Fibroblast of gingiva (primary cell): ENCODE measurements at places on chromosomes 6 and 20.

DNA sequence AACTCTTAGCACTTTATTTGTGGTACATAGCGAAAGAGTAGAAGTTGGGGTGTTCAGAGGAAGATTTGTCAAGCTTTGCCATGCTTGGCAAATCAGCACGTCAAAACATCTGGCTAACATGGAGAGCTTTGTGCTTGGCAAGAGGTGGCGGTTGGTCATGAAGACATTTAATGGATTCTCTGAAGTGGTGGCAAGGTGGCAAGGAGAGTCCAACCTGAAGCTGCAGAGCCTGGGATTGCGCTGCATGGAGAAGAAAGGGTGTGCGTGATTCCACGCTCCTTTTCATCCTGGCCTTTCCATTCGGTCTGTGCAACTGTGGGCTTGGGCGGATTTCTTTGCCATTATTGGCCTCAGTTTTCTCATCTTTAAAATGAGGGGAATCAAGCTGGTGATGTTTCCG, 3.1 kb downstream of the PYGB start:
- no peak for DNase-seq

- no peak for DNase-seq
These were observed 60.0 kb upstream of the ZNF831 start for GRCh38 chr20:59103573-59103972.

DNA sequence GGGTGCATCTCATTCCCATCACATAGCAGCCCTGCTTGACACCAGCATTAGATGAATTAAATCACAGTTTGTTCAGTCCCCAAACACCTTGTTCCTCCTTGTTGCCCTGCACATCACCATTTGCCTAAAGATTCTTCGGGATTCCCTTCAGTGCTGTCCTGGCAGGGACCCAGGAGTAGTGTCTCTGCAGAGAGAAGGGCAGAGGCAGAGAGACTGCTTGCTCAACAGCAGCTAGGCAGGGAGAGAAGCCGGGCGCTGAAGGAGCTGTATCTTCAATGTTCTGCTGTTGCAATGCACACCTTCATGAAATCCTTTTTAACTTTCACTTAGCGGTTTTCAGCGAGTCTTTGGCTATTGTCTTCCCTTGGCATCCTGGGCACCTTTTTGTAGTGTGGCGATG, 362.9 kb downstream of the FARS2 start:
- DNase-seq = no peak

DNA sequence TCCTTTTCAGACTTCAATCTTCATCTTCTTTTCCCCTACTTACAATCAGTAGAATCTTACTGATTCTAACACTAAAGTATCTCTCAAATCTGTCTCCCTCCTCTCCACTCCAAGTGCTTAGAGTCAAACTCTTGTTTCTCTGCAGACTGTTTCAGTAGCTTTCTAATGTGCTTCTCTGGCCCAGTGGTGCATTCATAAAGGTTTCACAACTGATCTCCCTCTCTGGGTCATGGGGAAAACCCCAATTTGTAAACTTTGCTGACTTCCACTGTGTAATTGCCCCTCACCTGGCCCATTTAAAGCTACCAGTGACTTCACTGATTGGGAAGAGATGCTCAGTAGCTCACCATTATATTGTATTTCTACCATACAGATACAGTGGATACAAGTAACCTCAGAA, 183.6 kb downstream of the FAXC start:
- DNase-seq = no peak

DNA sequence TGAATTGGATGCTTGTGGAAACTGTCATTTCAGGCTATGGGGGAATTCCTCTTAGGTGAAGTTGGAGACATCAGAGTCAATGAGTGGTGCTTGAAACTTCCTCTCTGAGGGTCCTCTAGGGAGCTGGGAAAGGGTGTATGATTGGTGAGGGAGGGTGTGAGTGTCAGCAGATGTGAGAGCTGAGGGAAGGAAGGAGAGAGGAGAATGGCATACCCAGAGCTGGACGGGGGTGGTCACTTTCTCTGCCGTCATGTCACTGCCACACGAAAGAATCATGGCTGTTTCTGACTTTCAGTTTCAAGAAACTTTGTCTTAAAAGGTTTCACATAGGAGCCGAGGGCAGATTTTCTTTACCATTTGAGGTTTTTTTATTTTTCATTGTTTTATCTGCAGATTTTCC, 50.3 kb downstream of the DEK start:
- no peak for DNase-seq

GRCh38 chr6:85429346-85429745, 20.5 kb upstream of the NT5E start:
- DNase-seq = peak; percentile 85

DNA sequence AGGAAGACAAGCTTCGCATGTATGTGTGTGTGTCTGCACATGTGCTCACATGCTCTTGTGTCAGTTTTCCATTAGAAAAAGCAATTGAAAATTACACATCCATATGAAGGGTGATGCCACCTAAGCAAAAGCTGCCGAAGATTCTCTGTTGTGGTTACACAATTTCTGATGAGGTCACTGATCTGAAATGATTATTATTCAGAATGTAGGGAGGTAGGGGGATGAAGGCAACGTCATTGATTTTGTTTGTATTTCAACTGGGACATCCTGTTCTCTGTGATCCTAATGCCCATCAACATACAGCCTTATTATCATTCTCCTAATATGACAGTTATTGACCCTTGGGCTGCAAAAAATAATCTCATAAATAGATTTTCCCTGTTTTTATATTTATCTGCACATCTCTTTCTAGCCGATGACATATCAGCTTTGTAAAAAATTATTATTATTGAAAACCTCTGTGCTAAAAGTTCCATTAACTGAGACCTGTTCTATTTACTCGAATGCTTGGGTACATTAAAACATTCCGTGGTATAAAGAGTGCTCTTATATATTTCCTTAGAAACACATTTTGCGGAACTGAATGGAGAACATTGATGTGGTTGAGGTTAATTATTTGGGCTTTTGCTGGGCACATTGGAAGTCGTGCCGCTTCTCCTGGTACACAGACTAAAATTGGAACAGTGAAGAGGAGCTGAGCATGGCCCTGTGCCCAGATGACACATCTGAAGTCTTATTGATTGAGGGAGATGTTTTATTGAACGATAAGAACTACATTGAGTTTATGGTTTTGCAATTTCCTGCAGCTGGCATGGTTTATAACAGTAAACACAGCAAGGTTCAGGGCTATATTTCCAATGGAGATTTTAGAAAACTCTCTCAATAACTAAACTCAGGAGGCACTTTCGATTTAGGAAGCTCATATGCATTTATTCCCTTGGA, 51.3 kb downstream of the ZNF831 start:
- DNase-seq = no peak

DNA sequence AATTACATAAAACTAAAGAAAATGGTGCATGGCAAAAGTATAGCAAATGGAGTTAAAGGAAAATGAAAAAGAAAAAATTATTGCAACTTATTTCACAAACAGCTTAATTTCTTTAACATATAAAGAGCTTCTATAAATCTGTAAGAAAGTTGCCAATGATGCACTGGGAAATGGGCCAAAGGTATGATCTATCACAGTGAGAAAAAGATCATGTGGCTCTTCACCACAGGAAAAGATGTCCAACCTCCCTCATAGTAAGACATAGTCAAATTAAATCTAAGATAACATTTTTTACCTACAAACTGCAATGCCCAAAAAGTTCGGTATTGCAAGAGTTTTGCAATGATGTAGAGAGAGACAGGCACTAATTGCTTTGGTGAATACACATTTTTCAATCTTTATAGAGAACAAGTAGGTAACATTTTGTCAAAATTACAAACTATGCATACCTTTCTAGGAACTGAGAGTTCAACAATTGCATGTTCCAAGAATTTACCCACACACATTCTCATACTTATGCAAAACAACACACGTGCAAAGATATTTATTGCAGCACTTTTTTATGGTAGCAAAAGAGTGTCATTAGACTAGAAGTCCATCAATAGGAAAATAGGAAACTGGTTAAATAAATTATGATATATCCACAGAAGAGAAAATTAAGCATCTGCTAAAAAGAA, 372.6 kb downstream of the QKI start:
- no peak for DNase-seq

DNA sequence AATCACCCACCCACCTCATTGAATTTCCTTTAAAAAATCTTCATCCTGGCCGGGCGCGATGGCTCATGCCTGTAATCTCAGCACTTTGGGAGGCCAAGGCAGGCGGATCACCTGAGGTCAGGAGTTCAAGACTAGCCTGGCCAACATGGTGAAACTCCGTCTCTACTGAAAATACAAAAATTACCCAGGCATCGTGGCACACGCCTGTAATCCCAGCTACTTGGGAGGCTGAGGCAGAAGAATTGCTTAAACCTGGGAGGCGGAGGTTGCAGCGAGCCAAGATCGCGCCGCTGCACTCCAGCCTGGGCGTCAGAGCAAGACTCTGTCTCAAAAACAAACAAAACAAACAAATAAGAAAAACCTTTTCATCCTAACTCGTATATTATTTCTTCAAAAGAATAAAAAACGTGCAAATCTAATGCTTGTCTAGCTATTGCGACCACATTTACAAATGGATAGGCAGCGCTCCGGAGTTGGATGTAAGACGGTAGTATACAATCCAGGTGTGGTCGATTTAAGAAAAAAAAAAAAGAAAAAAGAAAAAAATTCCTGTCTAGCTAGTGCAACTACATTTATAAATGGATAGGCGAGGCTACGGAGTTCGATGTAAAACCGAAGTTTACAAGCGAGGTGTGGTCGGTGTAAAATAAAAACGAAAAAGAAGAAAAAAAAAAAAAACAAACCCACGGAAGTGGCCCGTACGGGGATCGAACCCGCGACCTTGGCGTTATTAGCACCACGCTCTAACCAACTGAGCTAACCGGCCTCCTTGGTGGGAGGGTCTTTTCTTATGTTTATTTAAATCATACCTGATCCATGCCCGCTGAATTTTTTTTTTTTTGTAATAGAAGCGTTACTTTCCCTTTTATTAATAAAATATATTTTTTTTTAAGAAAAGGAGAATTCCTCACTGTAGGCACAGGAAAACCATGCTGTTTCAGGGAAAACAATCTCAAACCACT, 70.7 kb upstream of the PRSS16 start:
- DNase-seq = peak; percentile 26

GRCh38 chr20:53905019-53905819, 165.2 kb downstream of the BCAS1 start:
- no peak for DNase-seq

DNA sequence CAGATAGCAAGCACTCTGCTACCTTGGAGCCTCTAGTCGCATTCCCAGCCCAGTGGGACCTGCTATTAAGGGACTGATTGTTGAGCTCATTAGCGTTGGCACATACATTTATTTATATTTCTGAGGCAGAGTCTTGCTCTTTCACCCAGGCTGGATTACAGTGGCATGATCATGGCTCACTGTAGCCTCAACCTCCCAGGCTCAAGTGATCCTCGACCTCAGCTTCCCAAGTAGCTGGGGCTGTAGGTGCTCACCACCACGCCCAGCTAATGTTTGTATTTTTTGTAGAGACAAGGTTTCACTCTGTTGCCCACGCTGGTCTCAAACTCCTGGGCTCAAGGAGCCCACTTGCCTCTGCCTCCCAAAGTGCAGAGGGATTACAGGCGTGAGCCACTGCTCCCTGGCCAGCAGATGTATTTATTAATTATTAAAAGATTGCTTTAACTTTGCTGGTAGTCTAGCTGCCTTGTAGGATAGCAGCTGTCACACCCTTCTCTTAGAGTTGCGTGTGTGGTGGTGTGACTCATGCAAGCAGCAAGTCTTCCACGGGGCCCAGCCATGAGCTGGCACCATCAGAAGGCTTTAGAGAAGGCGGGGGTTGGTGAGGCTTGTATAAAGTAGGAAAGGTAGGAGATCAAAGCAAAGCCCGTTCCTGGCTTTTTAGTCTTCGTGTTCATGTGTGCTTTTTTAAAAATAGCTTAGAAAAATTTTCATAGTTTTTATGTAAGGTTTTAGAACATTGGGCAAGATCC, 16.5 kb downstream of the ACTR5 start:
- peak; percentile 67 for DNase-seq

DNA sequence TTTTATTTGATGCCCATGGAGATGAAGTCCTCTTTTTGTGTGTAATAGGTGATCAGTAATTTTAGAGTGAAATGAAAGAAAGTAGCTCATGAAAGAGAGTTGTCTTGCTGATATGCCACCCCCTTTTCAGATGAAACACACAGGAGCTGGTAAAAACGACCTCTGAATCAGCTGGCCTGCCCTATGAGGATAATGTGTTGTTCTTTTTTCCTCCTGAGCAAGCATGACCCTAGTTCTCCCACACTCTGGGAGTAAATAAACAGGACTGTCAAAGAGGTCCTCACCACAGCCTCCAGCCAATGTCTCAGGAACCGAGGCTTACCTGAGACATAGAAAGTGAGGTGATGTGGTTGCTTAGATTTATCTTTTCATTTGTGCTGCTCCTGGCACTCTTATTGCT, 29.5 kb downstream of the GPX5 start:
- DNase-seq = no peak

- no peak for DNase-seq
These were observed 107.4 kb upstream of the TAB2 start for GRCh38 chr6:149209871-149210775.

- no peak for DNase-seq
These were observed 294.4 kb upstream of the PLN start for GRCh38 chr6:118253741-118254140.

DNA sequence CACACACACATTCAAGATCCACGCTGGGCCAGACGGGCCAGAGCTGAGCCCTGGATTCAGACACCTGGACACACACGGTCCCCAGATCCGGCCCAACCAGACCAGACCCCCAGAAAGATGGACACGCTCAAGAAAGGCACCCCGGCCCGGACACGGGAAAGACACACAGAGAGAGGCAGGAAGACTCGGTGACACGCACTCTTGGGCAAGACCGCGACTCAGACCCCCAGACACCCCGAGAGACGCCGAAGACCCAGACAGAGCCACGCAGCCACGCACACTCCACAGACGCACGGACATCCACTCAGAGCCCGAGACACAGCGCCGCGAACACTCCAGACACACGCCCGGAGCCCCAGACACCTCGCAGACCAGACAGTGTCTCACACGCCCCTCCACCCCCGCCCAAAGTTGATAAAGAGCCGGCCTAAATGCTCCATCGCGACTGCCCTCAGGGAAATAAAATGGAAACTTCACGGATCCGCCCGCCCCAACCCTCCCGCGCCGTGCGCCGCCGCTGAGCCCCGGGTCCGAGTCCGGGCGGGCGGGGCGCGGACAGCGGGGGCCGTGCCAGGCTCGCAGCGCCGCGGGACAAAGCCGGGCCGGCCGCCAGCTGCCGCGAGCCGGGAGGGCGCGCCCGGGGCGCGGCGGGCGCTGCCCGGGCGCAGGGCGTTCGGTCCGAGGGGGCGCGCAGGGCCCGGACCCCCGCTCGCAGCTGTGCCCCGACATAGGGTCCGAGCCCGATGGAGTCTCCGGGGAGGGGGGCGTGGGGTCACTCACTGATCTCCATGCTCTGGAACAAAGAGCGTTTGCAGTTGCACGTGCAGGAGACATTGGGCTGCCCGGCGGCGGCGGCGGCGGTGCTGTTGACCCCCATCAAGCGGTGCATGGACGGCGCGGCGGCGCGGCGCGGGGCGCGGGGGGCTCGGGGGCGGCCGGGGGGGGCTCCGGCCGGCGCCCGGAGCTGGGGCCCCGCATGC, 831 bp downstream of the PMEPA1 start:
- DNase-seq = no peak
